Stimulated activated CD4-positive, alpha-beta T cell treated with anti-CD3 and anti-CD28 coated beads, Interleukin-4, amount 100 ng/mL, for 1 hour (primary cell): ENCODE measurements at places on chromosomes 11 and 22.
A peak's percentile ranks its signal among the peaks of the same experiment; 100 is the strongest.

- no peak for DNase-seq
Measured at GRCh38 chr11:91794146-91794545, 430.5 kb upstream of the FAT3 start.

GRCh38 chr11:118224511-118225188, at the start of gene JAML:
TSS of gene JAML (minus strand) at chr11:118225011. CDS start at chr11:118214866, 10,145 bp downstream.
- DNase-seq = peak; percentile 53

DNA sequence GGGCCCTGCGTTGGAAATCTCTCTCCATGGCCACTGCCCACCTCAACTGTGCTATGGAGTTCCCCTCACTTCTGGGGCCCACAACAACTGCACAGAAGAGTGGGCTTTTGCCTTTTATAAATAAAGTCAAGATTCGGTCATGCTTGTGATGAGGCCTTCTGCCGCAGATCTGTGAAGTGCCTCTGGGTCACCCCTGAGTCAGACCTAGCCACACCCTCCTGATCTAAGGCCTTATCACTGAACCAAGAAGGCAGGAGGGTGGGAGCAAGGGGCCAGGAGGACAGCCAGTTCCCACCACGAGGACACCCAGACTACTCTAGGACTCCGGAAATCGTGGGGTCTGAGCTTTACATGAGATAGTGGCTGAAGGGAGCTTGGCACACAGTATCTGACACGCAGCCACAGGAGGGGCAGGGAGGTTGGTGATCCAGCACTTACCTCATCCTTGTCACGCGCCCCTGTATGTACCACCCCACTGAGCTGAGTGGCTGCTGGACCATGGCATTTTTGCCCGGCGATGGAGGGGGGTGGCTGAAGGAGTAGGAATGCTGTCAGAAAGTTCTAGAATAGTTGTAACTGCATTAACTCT, 115.7 kb downstream of the ABTB2 start:
- no peak for DNase-seq

DNA sequence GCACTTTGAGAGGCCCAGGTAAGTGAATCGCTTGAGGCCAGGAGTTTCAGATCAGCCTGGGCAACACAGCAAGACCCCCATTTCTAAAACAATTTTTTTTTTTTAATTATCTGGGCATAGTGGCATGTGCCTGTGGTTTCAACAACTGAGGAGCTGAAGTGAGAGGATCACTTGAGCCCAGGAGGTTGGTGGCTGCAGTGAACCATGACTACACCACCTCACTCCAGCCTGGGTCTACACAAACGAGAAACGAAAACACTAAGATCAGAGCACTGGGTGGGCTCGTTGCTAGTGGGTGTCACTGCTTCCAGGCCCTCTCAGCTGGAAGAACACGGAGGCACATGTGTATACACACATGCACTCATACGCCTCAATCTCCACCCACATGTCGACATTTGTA, 4.1 kb upstream of the MOB2 start:
- DNase-seq = no peak

- DNase-seq = no peak
Measured at GRCh38 chr11:68148879-68149278, 27.7 kb upstream of the CHKA start.

DNA sequence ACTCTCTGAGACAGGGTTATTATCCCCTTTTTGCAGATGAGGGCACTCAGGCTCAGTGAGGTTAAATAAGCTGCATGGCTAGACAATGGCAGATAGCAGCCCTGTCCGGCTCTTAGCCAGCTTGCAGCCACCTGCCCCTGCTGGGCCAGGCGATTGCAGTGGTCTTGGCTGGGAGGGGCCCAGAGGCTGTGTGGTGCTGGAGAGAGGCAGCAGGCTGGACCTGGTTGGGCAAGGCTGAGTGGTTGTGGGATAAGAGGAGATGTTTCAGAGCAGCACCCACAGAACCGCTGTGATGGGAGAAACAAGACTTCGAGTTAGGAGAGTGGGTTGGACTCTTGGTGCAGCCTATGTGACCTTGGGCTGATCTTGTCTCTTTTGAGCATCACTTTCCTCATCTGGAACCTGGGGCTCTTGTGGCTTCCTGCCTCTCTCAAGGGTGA, 25.5 kb downstream of the PTPRJ start:
- no peak for DNase-seq

GRCh38 chr11:83649528-83649855, 363.3 kb upstream of the CCDC90B start:
- no peak for DNase-seq

- DNase-seq = no peak
Measured at GRCh38 chr11:73997120-73997770, 11.6 kb downstream of the UCP3 start.

DNA sequence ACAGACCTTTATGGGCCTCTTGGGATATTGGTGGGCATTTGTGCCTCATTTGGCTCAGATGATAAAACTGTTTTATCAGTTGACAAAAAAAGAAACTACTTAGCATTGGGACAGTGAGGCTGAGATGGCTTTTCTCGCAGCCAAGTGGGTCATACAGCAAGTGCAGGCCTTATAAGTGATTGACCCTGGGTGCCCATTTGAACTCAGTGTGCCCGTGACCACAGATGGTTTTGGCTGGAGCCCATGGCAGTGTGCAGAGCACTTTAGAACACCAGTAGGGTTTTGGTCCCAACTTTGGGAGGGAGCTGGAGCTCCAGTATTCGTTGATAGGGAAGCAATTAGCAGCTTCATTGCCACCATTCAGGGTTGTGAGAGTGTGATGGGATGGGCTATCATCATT, 404.5 kb upstream of the LARGE1 start:
- DNase-seq = no peak

DNA sequence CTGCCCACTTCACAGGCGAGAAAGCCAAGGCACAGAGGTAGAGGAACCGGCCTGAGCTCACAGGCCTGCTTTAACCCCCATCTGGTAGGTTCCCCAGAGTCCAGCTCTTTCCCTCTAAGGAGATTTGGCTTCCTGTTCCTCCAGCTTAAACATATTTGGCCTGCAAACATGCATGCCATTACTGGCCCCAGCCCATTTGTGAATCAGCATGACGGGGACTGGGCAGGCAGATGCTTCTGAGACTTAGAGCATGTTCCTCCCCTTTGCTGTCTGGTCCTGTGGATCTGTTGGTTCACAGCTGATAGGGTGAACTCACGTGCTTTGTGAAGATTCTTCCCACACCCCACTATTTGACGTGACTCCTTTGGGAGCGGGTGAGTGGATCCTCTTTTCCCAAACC, 12.6 kb downstream of the CHST1 start:
- DNase-seq = no peak

DNA sequence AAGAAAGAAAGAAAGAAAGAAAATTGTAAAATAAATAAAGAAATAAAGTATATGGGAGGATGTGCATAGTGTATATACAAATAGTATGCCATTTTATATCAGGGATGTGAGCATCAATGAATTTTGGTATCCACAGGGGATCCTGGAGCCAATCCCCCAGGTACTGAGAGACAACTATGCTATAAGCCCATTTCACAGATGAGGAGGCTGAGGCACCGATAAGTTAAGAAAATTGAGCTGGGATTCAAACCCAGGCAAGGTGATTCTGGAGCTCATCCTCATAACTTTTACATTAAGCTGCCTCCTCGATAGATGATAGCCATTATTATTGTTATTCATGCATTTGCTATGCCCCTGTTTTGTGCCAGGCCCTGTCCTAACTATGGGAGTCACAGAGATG, 47.0 kb upstream of the ACCSL start:
- DNase-seq = no peak

- DNase-seq = no peak
Measured at GRCh38 chr11:35563484-35564244, 38.2 kb upstream of the PAMR1 start.

GRCh38 chr22:44441401-44442185, 56.4 kb downstream of the RTL6 start:
- no peak for DNase-seq

- DNase-seq = no peak
Measured at GRCh38 chr11:17725174-17725573, 5.8 kb downstream of the MYOD1 start.

DNA sequence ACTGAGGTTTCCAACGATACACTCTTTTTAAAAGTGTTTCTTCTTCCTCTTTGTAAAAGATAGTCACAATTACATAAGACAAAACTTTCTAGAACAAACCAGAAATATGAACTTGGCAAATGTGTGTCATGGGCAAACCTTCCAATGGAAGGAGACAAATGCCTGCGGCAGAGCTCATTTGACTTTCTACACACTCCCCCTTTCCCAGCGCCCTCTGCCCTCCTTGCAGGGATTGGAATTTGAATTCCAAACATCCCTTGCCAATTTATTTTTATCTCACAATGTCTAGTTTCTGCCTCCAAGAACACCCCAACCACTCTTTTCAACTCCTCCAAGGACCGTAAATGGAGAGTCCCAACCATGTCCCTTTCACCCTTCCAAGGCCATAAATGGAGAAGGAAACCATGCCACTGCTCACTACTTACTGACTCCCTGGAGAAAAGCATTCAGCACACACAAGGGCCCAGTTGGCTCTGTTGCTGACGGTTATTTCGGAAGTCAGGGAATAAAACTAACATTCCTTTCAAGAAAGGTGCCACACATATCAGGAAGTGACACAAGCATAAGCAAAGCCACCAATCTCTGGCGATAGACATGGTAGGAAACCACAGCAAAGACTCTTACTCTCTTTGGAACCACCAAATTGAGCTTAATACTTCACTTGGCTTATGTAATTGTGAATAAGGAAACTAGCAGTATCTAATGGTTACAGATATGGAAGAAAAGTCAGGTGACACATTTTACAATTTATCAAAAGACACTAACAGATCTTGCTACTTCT, 15.0 kb upstream of the ESAM start:
- no peak for DNase-seq

DNA sequence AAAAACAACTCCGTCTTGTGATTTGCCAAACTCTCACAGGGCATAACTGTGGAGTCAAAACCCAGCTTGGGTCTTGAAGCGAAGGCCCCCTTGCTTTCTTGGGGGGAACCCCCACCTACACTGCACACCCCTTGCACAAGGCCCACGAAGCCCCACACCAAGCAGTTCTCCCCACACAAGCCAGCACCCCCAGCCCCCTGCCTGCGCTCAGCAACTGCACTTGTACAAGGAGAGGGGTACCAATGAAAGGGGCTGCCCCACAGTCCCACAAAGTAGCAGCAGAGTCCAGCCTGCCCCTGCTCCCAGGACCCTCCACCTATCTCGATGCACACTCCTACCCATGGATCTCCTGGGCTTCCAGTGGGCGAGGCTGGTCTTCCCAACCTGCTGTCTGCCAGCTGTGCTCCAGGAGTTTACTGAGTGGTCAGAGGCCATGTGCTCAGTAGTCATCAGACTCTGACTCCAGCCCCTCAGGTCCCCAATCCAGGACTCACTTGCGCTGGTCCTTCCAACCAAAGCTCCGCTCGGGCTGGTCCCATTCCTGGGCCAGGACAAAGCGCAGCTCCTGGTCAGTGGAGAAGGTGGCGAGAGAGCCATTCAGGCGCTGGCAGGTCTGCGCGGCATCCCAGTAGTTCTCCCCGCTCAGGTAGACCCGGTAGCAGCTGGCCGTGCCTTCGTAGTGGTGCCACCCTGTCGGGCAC, 57.7 kb downstream of the DGCR2 start:
- DNase-seq = no peak

- DNase-seq = peak; percentile 62
Measured at GRCh38 chr11:17063171-17064002, 14.1 kb downstream of the RPS13 start.

DNA sequence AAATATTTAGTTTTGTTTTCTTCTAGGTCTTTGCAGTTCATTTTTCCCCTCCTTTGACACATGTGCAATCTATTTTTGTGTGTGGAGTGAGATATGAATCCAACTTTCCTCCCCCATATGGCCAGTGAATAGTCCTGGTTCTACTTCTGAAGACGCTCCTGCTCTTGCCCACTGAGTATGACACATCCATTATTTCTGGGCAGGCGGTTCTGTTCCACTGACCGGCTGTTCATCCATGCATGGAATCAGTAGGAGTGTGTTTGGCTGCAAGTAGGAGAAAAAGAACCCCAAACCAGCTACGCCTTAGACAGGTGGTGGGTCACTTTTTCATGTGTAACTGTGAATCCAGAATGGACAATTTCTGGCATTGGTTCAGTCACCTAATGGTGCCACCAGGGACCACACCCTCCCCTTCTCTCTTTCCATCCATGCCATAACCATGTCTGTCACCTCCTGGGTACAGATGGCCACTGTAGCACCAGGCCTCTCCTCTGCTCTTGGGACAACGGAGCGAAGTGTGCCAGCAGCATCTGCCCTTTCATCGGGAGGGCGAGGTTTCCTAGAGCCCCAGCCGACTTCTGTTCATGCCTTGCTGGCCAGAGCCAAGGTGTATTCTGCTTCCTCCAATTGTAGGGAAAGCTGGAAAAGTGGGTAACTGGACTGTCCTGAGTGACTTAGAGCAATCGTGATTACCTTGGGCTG, 67.4 kb upstream of the SLC22A12 start:
- DNase-seq = no peak

- DNase-seq = peak; percentile 25
Measured at GRCh38 chr11:9004183-9004926, 554 bp upstream of the NRIP3 start.

- no peak for DNase-seq
Measured at GRCh38 chr11:35105319-35106079, 33.5 kb upstream of the CD44 start.

DNA sequence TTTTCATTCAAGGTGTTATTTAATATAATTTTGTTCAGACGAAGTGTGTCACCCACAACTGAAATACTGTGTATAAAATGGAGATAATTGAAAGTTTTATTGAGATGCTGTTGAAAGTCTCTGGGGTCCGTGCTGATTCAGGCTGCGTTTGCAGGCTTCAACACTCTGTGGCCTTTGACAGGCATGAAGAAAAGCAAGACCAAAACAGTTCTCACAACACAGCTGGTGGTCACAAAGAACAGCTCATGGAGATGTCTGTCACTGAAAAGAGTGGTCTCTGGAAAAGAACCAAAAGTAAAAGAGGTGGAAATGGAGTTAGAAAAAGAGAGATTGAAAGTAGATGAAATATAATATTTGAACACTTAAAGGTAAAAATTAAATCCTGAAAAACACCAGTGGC, 9.8 kb upstream of the MPPED2 start:
- DNase-seq = no peak

- DNase-seq = no peak
Measured at GRCh38 chr22:19455585-19456370, 8.3 kb upstream of the C22orf39 start.

DNA sequence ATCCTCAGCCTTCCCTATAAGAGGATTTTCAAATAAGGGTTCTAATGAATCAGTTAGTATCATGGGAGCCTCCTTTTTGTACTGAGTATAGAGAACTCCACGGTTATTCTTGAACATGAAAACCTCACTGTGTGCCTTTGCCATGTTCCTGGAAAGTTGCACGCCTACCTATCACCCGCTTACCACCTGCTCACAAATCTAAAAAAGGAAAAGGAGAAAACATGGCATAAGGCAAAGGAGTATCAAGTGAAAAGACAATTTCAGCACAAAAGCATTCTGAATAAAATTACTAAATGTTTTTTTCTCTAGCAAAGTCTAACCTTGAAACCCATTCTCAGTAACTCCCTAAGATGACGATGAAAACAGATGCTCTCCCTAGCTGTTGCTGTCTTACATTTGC, 511.8 kb upstream of the API5 start:
- DNase-seq = no peak

DNA sequence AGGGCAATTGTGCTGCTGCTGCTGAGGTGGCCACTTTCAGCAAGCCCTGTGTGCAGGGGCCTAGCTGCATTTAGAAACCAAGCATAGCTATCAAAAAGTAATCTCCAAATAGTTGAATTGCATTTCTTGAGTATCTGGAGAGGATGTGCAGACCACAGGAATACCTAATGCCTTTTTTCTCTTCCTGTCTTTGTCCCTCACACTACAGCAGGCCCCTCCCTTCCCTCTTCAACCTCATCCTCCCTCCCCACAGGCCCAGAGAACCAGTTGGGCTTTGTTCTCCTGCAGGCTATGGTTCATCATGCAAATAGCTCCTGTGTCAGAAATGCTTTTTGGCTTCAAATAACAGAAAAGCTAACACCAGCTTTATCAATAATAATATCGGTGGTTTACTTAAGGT, 47.7 kb downstream of the DKK3 start:
- no peak for DNase-seq
